ENCODE measurements at places on chromosomes 1 and 21.

- DNase-seq = no peak
These were observed 8.8 kb upstream of the PHC2 start for GRCh38 chr1:33439662-33440061.

DNA sequence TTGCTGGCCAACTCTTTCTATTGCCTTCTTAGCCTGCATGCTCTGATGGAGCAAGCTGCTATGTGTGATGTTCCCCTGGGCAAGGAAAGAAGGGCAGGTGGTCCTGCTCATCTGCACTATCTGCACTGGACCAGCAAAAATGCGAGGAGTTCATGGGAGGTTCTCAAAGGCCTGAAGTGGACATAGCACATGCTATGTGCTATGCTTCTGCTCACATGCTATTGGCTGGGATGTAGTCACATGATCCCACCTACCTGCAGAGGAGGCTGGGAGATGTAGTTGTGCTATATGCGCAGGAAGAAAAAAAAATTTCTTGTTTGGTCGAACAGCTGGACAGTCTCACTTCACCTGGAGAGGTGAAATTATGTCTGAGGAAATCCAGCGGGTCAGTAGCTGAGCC is 587.7 kb downstream of the MATN1 start:
- DNase-seq = no peak

DNA sequence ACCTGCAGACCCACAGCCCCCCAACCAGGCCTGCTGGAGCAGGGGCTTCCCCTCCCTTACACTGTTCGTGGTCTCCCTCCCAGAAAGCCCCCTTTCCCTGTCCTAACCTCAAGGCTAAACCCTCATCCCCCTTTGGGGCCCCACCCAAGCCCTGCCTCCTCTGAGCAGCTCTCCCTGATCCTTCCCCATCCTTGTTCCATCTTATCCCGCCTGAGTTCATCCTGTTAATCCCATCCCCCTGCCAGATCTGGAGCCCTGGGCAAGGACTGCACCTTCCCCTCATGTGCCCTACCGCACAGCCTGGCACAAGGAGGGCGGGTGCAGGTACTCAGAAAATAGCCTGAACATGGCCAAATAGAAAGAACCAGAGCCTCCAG is 6.9 kb upstream of the TNNT2 start:
- DNase-seq = no peak

DNA sequence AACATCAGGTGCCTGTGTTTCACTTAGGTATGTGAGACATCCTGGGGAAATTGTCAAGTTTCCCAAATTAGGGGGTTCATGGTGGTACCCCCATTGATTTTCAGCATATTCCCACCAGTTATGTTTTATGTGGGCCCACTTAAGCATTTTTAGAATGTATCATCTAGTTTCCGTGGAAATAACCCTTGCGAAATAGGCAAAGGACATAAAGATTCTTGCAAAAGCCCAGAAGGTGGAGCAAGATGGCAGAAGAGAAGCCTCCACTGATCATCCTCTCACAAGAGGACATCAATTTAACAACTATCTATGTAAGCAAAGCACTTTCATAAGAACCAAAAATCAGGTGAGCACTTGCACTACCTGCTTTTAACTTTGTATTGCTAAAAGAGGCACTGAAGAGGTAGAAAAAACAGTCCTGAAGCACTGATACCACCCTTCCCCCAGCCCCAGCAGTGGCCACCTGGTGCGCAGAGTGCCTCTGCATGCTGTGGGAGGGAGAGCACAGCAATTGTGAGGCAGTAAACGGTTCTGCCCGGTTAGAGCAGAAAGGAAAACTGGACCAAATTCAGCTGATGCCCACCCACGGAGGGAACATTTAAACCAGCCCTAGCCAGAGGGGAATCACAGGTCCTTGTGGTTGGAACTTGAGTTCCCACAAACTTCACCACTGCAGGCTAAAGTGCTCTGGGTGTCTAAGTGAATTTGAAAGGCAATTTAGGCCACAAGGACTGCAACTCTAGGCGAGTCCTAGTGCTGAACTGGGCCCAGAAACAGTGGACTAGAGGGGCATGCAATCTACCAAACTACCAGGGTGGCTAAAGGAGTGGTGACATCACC is 23.2 kb downstream of the MCOLN2 start:
- peak; percentile 6 for DNase-seq

DNA sequence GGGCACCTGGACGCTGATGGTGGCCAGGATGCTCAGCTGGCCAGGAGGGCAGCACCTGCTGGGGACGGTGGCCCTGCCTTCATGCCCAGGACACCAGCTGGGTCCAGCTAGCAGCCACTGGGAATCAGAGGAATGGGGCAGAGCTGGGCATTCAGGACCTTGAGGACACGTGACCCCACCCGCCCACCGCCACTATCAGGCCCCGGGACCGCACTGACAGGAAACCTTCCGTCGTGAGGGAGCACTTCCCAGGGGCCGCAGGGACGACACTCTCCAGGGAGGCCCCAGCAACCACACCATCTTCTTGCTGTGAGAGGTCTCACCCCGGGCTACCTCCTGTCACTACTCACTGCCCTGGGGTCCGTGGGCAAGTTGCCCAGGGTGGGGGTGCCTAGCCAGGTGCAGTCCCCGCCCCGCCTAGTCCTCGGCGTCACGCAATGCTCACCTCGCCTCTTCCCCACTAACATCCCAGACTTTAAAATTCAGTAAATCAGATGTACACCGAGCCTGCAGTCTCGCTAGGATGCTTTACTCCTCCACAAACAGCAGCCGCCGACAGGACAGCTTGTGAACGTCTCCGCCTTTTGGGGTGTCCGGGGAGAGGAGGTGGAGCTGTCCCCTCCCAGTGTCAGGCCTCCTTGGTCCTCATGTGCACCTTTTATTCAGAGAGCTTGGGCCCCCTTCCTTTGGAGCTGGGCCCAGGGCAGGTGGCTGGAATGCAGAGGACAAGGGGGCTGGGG is 4.9 kb downstream of the VWA1 start:
- DNase-seq = no peak

DNA sequence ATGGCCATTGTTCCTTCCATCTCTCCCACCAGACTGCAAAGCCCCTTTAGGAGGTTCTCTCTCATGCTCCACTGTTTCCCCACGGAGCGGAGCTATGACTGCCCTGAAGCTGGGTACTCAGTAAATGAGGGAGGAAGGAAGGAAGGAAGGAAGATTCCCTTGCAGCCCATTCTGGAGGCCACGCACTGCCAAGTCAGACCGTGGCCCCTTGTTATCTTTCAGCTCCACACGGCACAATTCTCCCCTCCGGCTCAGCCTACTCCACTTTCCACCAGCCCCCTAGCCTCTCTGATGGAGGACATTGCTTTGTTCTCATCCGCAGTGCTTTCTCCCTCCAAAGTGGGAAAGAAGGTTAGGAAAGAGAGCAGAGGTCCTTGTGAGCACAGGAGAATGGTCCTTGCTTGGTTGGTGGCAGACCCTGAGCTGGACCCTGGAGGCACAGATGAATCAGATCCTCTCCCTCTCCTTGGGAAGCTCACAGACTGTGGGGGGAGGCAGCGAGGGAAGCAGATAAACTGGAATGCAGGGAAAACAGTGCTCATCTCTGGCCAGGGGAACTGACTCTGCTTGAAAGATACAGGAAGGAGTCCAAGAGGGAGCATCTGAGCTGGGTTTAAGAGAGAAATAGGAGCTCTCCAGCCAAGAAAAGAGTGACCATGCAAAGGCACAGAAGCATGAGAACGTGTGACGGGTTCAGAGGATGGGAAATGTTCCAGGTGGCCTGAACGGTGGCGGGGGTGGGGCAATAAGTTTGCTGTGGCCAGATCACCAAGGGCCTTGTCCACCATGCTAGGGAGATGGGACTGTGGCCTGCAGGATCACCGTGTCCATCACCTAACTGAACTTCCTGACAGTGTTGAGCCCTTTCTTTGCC is 52.6 kb downstream of the GLIS1 start:
- DNase-seq = peak; percentile 55

- no peak for DNase-seq
These were observed 3.5 kb downstream of the HHAT start for GRCh38 chr1:210332233-210332632.
